Ammon's horn (tissue), 1 donor: ENCODE measurements at places on chromosomes 12 and 14.

GRCh38 chr14:52706286-52706685 lies 714 bp upstream of the PSMC6 start:
- DNase-seq, result no peak

DNA sequence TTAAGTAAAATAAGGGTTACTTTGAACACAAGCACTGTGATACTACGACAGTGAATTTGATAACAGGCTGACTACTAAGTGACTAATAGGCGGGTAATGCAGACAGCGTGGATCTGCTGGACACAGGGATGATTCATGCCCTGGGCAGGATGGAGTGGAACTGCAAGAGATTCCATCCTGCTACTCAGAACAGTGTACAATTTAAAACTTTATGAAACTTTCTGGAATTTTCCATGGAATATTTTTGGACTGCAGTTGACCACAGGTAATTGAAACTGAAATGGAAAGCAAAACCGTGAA lies 46.0 kb downstream of the YEATS4 start:
- DNase-seq, result no peak

DNA sequence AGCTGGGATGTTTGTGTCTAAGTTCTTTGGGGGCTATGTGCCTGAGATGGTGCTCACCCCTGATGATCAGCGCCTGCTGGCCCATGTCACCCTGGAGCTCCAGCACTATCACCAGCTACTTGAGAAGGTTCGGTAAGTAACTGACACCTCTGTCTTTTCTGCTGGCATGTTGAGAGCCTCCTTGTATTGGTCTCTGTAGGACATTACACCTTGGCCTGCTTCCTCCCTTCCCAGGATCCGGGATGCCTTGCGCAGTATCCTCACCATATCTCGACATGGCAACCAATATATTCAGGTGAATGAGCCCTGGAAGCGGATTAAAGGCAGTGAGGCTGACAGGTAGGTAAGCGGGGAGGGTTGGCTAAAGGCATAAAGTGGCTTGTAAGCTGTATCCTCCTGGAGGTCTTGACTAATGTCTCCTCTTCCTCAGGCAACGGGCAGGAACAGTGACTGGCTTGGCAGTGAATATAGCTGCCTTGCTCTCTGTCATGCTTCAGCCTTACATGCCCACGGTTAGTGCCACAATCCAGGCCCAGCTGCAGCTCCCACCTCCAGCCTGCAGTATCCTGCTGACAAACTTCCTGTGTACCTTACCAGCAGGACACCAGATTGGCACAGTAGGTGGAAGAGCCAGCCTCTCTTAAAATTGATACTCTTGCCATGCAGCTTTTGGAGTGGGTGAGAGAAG lies 5.5 kb downstream of the DDIT3 start:
- no peak for DNase-seq

DNA sequence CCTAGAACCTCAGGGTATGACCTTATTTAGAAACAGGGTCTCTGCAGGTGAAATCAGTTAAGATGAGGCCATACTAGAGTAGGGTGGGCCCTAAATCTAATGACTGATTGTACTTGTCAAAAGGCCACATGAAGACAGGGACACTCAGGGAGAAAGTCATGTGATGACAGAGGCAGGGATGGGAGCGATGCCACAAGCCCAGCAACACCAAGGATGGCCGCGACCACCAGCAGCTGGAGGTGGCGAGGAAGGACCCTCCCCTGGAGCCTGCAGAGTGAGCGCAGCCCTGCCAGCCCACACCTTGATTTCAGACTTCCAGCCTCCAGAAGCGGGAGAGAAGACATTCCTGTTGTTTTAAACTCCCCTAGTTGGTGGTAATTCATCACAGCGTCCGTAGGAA lies 199.9 kb downstream of the PHETA1 start:
- no peak for DNase-seq

DNA sequence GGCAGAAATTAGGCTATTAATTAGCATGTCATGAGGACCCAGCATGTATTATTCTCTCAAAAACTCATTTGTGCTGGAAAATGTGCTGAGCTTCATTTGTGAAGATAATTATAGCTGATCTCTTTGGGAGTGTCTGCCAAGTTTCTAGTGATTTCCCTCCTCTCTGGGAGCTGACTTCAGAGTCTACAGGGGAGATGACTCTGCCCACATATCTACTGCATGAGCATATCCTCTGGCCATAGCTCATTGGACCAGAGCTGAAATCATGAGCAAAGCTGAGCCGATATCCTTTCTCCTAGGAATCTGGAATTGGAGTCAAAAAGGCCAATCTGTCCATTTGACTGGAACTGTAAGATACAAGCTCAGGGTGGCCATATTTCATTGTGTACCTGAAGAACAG lies 5.9 kb downstream of the CCDC198 start:
- DNase-seq, result no peak

DNA sequence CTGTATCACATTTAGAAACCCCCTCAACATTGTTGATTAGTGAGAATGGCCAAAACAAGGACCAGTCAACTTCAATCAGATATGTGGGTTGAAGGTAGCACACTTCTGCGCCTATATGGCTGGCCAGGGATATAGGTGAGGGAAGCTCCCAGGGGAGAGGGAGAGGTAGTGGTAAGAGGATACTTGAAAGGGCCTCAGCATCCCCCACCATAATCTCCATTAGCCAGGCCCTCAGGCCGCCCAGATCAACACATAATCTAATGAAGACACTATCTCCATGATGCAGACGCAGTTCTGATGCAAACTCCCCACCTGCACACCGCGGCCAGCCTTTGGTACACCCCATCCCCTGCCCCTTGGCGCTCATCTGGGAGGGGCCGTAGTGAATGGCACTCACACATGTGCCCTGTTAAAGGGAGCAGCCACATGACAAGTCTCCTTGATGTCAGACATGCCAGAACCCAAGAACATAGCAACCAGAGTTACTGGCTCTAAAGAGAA lies 158.0 kb downstream of the TMEM132C start:
- DNase-seq, result no peak

- no peak for DNase-seq
Measured at GRCh38 chr12:92730758-92731157, 28.0 kb downstream of the PLEKHG7 start.

- no peak for DNase-seq
Measured at GRCh38 chr12:81386101-81386500, 308.2 kb downstream of the ACSS3 start.

GRCh38 chr14:30855345-30856037 lies 18.9 kb upstream of the COCH start:
- no peak for DNase-seq

DNA sequence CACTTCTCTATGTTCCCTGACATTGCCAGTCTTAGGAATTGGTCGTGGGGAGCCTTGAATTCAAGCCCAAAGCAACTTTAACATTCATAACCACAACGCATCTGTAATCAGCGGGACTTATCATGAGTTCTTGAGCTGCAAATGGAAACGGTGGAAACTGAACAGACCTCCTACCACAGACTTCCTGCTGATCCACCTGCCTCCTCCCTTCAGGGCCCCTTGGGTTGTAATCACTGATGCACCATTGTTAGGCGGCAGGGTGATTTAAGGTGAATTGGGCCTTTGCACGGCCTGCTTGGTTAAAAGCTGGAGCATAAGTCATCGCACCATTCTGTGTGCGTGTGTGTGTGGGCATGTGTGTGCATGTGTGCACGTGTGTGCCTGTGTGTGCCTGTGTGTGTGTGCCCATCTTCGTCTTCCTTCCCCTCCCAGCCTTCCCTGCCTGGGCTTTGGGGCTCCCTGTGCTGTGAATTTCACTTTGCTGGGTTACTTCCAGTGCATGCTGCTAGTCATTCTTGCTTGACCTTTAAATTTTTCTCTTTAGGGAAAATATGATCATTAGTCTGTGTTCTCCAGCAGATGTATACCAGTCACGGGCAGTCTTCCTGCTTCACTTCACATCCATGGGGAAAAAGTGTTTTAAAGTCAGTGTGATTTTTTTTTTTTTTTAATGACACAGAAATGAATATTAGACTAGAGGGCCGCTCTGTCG lies 29.1 kb downstream of the CHST11 start:
- no peak for DNase-seq

GRCh38 chr14:56894591-56894991 lies 84.3 kb upstream of the OTX2 start:
- DNase-seq, result no peak

- no peak for DNase-seq
Measured at GRCh38 chr12:17527021-17527420, 563.0 kb downstream of the RERGL start.

DNA sequence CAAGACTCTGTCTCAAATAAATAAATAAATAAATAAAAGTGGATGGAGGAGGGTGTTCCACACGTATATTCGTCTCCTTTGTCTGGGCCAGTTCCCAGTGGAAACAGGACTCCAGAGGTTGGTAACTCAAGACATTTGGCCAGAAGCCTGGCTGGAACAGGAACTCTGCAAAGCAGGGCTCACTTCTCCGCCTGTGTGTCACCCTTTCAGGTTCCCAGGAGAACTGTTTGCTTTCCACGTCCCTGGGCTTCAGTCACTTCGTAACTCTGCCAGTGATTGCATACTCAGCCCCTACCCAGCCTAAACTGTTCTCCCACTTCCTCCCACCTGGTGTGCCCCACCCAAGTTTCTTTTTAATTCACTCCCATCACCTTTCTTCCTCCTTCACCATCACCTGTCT lies 7.0 kb upstream of the UBE2N start:
- no peak for DNase-seq

DNA sequence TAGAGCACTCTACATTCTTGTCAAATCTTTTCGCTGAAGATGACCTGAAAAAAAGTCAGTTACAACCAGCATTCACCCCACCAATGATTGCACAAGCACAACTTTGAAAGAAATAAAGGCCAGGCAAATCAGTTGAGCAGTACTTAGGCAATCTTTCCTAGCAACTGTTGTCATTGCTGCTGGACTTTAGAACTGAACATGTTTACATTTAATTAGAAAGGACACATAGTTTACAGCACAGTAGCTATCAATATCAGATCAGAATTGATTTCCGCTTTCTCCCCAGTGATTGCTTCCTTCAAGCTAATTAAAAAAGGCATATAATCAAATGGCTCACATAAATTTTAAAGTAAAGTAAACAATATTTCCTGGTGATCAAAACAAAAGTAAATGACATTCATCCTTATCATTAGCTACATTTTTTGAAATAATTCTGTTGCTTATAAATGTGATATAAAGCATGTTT lies 128.4 kb downstream of the FOXA1 start:
- DNase-seq, result no peak

DNA sequence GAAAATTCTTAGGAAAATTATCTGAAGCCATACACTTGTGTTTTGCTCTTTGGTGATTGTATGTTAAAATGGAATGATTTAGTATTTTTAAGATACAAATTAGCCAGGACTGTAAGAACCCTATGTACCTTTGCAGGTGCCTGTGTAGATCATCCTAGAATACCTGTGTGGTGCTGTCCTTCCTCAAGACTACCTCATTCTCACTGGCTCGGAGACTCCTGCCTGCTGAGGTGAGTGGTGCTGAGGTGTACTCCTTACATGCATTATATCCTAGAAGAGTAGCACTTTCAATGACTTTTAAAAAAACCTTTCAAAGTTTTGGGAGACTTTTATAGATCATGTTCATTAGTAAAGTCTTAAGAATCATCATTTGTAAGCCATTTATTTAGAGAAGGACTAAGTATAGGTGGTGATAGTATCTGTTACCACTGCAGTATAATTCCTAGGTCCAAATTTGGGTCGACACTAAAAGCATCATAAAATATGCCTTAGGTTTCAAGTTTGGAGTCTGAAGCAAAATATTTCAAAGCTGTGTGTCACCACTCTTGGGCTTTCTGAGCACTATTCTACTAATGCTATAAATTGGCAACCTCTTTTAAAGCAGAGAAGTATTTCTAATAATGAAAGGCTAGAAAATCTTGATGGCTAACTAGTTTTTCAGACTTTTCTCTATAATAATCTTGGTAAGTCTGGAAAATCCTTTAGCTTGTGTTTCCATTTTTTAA lies 36.6 kb downstream of the RASSF8 start:
- DNase-seq, result no peak

DNA sequence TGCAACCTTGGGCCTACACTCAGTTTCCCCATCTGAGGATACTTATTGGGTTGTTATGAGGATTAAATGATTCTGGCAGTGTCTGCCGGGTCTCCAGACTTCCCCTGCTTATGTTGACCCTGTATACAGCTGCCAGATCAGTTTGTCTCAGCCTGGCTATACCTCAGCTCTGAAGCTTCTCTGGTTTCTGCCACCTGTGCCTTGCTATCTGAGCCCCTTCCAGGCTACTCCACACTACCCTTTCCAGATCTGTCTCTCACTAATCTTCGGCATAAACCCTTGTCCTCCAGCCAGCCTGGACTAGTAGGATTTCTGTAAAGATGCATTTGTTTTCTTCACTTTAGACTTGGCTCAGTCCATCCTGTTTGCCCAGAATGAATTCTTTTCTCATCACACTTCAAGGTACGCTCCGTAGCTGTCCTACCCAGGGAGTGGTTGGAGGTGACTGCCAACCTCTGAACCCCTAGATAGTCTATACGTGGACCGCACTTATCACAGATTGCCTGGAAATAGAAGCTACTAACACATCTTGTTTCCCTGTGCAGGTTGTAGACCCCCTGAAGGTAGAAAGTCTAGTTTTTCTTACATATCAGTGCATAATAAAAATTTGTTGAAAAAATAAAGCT lies 422.4 kb downstream of the RAD51B start:
- DNase-seq, result no peak

- no peak for DNase-seq
Measured at GRCh38 chr12:126474703-126475102, 1409.5 kb downstream of the AACS start.

GRCh38 chr14:80491131-80491530 lies 279.8 kb upstream of the DIO2 start:
- peak; percentile 34 for DNase-seq

DNA sequence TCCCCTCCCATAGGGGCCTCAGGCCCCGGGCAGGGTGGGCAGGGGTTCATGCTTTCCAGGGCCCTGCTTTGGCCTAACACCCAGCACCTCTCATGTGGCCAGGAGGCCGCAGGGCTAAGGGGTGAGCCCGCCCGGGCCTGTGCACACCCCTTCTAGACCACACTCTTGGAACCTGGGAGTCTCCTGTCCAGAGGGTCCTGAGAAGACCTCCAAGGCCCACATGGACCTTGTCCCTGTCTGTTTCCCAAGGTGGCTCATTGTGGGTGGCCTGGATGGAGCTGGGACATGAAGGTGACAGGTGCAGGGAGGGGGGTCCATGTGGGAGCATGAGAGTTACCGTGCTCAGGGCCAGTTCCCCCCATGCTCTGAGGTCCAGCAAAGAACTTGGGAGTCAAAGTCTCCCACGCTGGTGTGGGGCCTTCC lies 11.6 kb downstream of the DLK1 start:
- no peak for DNase-seq
